ENCODE measurements at places on chromosomes 4 and X. TPM values are rescaled to one million over a fixed set of nuclear protein-coding genes. Genes with fewer than 3 reads are reported as not detected.

The RTL5 gene
- 2.7 TPM for total RNA-seq

The PDLIM3 gene
- 17.8 TPM for total RNA-seq

The SSX3 gene
- not detected for total RNA-seq

The NDNF gene
- total RNA-seq = 1.6 TPM

The MAGEE1 gene
- 1.5 TPM for total RNA-seq

The NMU gene
- total RNA-seq = 3.0 TPM

The PALLD gene
- 135 TPM for total RNA-seq

The HSFX1 gene
- total RNA-seq = 0.81 TPM

The SLC6A14 gene
- not detected for total RNA-seq

The BEND2 gene
- total RNA-seq = not detected

The FGF5 gene
- 3.5 TPM for total RNA-seq

The HELT gene
- not detected for total RNA-seq

The CENPI gene
- total RNA-seq = 24.9 TPM

The FOXP3 gene
- not detected for total RNA-seq

The FGFR3 gene
- 2.4 TPM for total RNA-seq

The ADGRG2 gene
- 16.5 TPM for total RNA-seq

The PNMA6A gene
- 2.6 TPM for total RNA-seq

The PF4V1 gene
- not detected for total RNA-seq

The DRP2 gene
- 0.51 TPM for total RNA-seq

The HPGD gene
- 4.9 TPM for total RNA-seq

The VCX3A gene
- not detected for total RNA-seq

The HERC5 gene
- total RNA-seq = 0.33 TPM

The PLP2 gene
- total RNA-seq = 109 TPM

The SYTL4 gene
- total RNA-seq = 1.8 TPM

The SMPX gene
- total RNA-seq = not detected

The GABRQ gene
- under 0.01 TPM for total RNA-seq

The MAGEA10 gene
- not detected for total RNA-seq

The PAGE2 gene
- not detected for total RNA-seq
